ENCODE measurements at places on chromosomes 7 and 10.
A peak's percentile ranks its signal among the peaks of the same experiment; 100 is the strongest.

DNA sequence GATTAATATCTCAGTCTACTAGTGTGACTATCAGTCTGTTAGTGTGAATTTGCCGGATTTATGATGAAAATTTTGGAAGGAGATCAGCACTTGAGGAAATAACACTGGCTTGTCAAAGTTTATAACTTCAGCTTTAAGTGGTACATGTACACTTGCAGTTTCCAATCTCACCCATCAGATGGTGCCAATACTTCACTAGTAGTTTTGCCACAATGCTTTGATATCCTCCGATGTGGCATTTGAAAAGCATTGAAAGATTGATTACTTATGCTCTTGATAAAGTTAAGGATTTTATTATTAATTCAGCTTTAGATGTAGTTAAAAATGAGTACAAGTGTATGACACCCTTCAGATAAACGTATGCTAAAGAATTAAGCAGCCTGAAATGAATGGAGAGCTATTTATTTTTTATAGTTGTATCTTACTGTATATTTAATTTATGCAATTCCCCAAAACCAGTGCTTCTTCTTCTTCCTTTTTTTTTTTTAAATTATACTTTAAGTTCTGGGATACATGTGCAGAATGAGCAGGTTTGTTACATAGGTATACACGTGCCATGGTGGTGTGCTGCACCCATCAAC lies 98.2 kb downstream of the ANLN start:
- DNase-seq: peak; percentile 49

DNA sequence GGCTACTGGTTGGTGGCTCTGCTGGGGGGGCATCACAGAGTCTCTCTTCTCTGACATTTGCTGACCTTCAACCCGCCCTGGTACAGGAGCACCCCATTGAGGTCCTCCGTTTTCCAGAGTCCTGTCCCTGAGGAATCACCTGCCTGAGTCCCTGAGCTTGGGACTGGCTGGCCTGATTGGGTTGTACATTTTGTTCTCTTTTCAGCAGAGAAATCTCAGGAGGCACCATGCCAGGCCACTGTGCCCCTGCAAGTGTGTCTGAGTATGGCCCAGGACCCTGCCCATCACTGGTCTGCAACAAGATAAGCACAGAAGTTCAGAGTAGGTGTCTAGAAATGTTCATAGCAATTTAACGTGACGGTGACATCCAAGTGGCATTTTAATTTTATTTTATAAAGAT lies 131.2 kb downstream of the CUX1 start:
- DNase-seq: no peak

GRCh38 chr10:98638920-98639319 lies 192.2 kb upstream of the HPS1 start:
- no peak for DNase-seq

- DNase-seq: no peak
Measured at GRCh38 chr10:72340510-72341261, 14.0 kb downstream of the DNAJB12 start.

- DNase-seq: no peak
Measured at GRCh38 chr7:140069298-140069949, 6.7 kb upstream of the PARP12 start.

DNA sequence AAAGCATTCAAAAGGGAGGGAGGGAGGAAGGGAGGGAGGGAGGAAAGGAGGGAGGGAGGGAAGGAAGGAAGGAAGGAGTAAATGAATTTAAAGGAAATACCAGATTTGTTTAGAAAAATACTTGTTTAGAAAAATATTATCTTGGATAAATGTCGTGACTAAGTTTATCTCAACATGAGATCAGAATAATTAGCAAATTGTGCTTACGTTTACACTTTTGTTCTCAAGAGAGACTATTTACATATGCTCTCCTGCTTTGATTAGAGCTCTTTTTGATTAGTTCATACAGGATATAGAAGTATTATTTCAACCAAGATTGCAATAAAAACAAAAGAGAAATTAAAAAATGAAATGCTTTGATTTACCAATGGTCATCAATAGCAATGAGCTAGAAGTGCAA lies 186.2 kb downstream of the HIBADH start:
- DNase-seq: no peak

DNA sequence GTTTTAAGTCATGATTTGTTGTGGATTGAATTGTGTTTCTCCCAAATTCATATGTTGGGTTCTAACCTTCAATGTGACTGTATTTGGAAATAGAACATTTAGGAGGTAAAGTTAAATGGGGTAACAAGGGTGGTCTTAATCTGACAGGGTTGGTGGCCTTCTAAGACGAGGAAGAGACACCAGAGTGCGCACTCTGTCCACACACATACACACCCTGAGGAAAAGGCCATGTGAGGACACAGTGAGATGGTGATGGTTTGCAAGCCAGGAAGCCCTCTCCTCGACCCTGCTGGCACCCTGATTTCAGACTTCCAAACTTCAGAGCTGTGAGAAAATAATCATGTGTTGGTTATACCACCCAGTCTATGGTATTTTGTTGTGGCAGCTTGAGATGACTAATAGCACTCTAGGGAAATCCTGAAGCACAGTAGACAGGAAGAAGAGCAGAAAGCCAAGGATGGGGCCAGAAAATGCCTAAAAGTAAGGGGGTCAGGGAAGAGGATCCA lies 28.0 kb upstream of the SEM1 start:
- DNase-seq: no peak

- DNase-seq: no peak
Measured at GRCh38 chr7:80357530-80357929, 154.3 kb downstream of the GNAT3 start.

DNA sequence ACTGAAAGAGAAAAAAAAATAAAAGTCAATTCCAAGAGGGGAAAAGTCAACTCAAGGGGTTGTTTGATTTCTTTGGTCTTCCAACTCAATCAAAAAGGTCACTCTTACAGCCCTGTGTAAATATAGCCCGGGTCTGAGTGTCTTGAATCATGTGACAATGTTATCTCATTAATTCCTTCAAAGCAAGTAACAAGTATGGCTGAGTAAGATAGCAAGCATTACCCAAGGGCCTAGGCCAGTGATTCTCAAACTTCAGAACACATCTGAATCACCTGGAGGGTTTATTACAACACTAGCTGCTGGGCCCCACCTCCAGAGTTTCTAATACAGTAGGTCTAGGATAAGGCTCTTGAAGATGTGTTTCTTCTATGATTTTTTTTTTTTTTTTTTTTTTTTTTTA lies 125.0 kb downstream of the PRLHR start:
- DNase-seq: no peak

DNA sequence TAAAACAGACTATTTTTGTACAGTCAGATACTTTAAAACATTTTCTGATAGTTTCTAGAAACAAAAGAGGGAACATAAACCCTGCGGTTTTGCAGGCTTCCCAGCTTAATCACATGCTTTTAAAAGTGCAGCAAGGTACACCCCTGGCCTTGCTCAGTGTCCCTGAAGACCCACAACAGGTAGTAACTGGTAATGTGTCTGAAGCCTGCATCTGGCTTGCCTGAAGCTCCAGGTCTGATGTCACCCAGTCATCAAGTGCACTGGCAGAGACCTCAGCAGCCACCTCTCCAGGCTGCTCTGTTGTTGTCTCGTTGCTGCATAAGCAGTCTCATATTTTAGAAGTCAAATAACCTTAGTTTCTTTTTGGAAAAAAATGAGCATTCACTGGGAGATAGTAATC lies 376.1 kb upstream of the MTPN start:
- DNase-seq: no peak

- no peak for DNase-seq
Measured at GRCh38 chr7:129724796-129725195, 113.3 kb downstream of the NRF1 start.

DNA sequence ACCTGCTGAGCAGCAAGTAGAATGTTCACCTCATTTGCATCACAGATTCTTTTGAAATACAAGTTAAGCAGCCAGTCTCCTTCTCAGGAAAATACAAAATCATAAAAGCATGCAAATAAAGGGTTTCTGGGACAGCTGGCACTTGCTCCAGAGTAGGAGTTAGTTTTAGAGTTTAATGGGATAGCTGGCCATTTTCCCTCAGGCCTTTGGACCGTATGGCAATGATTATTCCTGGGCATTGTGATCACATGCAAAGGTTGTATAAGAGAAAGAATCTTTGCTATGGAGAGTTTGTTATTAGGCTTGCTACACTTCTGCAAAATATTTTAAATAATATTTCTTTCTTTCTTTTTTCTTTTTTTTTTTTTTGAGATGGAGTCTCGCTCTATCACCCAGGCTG lies 240.8 kb downstream of the CDK14 start:
- DNase-seq: no peak

DNA sequence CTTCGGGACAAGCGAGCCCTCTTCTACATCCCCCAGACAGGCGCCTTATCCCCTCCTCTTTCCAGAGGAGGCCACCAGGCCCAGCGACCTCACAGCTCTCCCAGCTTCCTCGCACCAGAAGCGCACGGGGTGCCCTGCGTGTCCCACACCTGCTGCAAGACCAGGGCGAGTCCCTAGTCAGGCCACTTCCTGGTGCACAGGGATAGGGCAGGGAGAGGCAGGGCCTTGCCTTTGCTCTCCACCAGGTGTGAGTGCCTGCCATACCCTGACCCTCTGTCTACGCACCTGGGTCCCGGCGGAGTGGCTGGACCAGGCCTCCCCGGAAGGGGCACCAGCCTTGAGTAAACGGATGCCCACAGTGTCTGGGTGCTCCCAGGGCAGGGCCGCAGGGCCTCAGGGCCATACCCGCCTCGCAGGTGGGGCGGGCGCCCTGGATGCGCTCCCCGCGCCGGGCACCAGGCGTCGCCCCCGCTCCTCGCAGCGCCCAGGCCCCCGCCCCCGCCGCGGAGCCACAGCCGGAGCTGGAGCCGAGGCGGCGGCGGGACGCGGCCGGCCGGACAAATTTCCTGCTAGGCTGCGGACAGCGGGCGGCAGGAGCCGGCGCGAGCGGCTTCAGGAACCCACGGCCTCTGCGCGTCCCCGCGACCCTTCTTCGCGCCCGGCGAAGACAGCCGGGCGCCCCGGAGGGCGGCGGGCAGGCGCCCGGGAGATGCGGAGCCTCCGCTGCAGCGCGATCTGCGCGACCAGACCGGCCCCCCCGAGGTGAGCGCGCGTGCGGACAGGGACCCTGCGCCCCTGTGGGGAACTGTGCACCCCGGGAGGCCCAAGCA lies at the start of gene PTPRE:
Gene PTPRE (plus strand): TSS at position 556 of the 830 bp plus-strand sequence. CDS start 133,779 bp downstream, outside the sequence.
- no peak for DNase-seq

GRCh38 chr10:95963202-95963990 lies 55.6 kb downstream of the CC2D2B start:
- DNase-seq: no peak

GRCh38 chr10:100978121-100978900 lies 9.0 kb downstream of the MRPL43 start:
- no peak for DNase-seq

- DNase-seq: no peak
Measured at GRCh38 chr7:139043823-139044812, 8.3 kb upstream of the ZC3HAV1L start.

DNA sequence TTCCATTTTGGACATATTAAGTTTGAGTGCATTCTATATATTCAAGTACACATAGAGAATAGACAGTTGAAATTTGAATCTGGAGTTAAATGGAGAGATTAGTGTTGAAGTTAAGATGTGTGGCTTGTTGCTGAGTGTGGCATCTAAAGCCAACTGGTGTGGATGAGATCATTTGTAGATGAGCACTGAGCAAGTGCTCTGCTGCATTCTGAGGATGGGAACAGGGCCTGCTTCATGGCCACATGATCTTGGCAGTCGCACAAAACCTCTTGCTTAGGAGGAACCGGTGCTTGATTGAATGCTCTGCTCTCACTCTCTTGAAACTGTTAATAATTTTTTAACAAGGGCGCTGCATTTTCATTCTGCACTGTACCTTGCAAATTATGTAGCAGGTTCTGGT lies 62.0 kb downstream of the EPDR1 start:
- DNase-seq: no peak

DNA sequence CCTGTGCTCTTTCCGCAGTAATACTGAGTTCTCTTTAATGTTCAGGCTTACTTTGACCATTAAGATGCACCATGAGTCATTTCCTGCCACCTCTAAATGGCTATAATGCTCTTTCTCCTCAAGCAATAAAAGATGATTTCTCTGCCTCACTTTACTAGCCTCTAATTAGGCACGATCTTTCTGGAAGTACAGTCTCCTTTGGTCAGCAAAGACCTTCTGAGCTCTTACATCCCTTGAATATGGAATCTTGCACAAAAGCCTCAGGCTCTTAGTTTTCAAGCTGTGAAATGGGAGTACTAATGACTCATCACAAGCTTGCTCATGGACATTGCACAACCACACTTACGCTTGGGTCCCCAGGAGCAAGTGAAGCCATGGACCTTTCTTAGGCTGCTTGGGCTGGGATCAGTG lies 85.9 kb downstream of the FRMD4A start:
- DNase-seq: no peak

DNA sequence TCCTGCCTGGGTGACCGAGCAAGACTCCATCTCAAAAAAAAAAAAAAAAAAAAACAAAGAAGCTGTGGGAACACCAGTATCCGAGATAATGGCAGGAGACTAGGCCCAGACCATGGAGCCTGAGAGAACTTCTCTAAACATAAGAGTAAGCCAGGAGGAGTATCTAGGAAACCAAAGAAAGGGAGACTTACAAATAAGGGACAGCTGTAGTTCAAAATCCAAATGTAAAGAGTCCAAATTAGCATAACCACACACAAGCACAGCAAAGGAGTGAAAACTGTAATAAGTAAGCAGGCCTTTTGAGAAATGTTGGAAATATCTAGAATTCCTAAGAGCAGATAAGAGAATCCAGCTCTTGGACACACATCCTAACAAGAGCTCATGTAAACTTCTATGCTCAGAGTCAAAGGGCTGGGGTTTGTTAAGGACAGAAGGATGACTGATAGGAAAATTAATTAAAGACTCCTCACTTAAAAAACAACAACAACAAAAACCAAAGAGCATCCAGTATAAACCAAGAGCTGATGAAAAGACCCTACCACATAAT lies 15.8 kb downstream of the ZNF25 start:
- no peak for DNase-seq

- no peak for DNase-seq
Measured at GRCh38 chr7:139509535-139509934, 13.9 kb upstream of the CLEC2L start.

- no peak for DNase-seq
Measured at GRCh38 chr10:3509355-3509754, 275.7 kb downstream of the KLF6 start.

DNA sequence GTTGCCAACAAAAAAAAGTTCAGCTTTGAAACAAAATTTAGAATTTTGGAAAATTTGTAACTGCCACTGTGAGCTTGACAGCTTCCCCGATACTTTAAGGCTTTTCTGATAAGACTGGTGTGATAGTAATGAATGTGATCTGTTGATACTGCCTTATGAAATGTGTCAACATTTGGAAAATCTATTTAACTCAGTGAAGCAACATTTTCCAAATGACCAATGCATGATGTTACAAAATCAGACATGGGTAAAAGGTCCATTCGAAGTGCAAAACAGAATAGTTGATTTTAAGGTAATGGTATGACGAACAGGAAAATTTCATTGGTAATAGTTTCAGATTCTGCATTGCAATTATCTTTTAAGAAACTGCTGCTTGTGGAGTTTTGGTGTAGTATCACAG lies 175.4 kb downstream of the SEM1 start:
- DNase-seq: no peak

DNA sequence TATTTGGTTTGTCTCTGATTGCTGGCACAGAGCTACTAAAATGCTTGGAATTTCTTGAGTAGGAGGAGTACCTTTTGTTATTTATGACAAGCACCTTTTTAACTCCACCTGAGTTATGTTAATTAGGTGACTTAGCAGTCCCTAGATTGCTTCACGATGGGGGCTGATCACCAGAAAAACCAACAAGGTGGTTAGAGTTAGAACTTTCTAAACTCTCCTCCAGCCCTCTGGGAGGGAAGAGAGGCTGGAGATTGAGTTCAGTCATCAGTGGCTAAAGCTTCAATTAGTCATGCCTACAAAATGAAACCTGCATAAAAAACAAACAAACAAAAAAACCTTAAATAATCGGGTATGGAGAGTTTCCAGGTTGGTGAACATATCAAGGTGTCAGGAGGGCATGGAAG lies 23.6 kb upstream of the ING3 start:
- no peak for DNase-seq
